ENCODE measurements at places on chromosomes 6 and 20.

- DNase-seq: no peak
Measured at GRCh38 chr6:42448391-42448790, 3.3 kb downstream of the TRERF1 start.

DNA sequence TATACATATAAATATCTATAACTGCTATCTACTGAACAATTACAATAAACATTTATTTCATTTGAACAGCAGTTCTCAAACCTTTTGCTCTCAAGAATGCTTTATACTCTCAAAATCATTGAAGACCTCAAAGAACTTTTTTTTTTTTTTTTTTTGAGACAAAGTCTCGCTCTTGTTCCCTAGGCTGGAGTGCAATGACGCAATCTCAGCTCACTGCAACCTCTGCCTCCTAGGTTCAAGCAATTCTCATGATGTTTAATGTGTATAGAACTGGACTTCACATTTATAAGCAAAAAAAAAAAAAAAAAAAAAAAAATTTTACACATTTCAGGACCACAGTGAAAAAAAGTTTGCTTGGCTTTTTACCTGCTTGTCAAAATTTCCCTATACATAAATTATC, 11.7 kb downstream of the UBE2V1 start:
- DNase-seq: no peak

GRCh38 chr6:46215213-46215612, 44.4 kb upstream of the ENPP5 start:
- DNase-seq: no peak

DNA sequence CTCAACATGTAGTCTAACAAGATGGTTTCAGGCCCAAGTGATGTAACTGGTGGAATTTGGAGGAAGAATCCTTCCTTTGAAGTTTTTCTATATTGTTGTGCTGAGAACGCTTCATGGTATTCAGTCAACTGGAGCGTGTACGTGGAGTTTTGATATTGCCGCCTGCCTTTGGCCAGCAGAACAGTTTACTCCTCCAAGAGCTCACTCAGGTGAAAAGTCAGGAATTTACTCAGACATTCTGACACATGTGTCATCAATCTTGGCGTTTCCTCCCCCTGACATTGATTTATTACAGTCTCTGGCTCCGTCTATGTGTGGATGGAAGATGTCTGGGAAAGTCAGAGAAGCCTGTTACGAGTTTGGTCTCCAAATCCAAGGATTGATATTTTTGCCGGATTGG, 19.0 kb upstream of the TGM2 start:
- no peak for DNase-seq

GRCh38 chr6:29678114-29678513, 2.8 kb downstream of the ZFP57 start:
- no peak for DNase-seq

- DNase-seq: no peak
Measured at GRCh38 chr6:108960601-108961000, 112.4 kb downstream of the ARMC2 start.

- no peak for DNase-seq
Measured at GRCh38 chr6:99132026-99132635, 184.4 kb upstream of the FBXL4 start.
